Caki2 (cell line): ENCODE measurements at places on chromosomes 2 and 18.

- DNase-seq, result peak; percentile 72
These were observed 44.9 kb downstream of the TMEM37 start for GRCh38 chr2:119476301-119477112.

GRCh38 chr2:37564356-37564755 is 107.1 kb downstream of the CDC42EP3 start:
- no peak for DNase-seq

GRCh38 chr2:54559006-54559445 is 102.9 kb downstream of the SPTBN1 start:
- DNase-seq, result peak; percentile 33

- DNase-seq, result no peak
These were observed 1.2 kb downstream of the DLX1 start for GRCh38 chr2:172086241-172087206.

DNA sequence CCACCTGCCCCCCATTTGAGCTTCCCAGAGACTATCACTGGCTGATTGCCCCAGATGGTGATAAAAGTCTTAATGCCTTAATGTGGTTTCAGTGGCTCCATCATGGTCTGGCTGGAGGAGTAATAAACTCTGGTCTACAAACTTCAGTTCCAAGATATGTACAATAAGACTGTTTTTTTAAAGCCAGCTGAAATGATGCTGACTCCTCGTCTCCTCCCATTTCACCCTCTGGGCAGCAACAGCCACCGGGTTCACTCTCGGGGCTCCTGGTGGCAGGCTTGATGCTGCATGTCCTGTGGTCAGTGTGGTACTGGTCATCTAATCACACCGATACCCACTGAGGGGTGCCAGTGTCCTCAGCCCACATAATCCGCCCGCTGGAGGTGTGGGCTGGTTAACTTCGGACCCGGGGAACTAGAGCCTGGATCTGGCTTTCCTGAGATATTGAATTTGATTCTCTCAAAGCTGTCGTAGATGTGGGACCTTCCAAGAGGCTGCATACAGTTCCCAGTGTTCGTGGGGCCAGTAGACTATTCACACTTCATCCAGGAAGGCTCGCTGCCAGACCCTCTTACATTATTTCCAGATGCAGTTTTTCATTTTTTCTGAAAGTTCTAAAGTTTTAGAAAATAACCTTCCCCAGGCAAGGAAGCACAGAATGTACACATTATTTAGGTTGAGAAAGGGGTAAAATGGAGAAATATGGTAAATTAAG is 95.3 kb downstream of the GALR1 start:
- DNase-seq, result no peak

- no peak for DNase-seq
These were observed 32.6 kb downstream of the NAPG start for GRCh38 chr18:10558243-10558966.

GRCh38 chr2:239721531-239721930 is 303.6 kb downstream of the NDUFA10 start:
- DNase-seq, result no peak

- DNase-seq, result no peak
These were observed 141.3 kb downstream of the MEIS1 start for GRCh38 chr2:66576311-66576560.

DNA sequence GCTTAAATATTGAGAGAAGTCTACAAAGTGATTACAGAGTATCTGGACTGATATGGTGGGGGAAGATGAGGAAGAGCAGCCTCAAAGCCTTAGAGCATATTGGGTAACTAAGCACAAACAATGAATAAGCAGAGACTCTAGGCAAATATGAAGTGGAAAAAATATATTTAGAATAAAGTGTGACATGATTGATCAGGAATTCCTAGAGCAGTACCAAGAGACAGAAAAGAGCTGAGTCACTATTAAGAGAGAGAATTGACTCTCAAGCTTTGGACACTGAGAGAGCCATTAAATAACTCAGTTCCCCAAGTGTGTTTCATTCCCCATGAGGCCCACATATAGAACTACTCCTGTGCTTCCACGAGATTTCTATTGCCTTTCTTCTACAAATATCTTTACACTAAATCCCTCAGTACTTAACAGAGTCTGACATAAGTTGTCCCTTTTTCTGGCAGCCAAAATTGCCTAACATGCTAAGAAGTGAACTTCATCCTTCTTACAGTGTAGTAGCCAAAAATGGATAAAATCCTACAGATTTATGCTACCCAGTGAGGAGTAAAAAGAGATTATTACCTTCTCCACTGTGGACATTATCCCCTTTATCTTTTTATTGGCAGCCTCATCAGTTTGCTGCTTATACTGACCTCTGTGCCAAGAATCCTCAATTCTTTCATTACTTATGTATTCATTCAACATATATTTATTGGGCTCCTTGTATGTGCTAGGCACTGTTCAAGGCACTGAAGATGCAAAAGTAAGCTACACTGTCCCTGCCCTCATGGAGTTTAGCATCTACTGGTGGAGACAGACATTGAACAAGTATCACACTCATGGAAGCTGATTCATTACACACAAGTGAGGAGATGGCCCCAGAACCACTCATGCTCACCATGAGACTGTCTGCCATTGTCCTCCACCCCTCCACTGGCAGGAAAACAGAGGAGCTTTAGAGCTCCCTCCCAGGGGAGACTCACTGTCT is 45.4 kb downstream of the SLC40A1 start:
- DNase-seq, result no peak

DNA sequence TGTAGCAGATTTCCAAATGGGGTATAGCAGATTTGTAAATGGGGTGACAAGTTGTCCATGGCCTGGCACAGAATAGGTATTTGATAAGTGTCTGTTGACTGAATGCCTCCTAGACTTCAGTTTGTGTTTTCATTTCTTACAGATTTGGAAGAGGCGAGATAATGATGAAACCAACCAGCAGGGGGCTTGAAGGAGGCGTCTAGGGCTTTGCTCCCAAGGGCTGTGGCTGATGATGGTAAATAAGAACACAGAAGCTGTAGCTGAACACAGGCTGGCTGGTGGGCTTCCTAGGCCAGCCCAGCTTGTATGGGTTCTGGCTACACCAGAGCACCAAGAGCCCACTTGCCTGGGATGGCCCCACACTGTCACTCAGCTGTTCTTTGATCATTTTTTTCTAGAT is 19.4 kb downstream of the SFTPB start:
- DNase-seq, result no peak

- no peak for DNase-seq
These were observed 149.3 kb upstream of the PGAP1 start for GRCh38 chr2:197075754-197076337.

DNA sequence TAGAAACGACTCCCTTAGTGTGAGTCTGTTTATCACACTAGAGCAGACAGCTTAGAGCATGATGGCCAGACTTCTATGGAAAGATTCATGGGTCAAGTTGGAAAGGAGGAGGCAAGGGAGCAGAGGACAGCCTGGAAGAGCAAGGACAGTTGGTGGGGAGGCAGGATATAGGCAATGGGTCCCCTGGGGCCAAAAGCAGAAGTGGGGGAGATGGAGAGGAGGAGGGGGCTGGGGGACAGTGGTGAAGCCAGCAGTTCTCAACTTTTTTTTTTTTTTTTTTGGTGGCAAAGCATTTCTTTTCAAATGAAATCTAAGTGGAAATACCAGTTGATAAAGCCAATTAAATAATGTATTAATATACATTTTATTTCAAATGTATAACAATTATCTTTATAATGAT is 197.9 kb downstream of the HRH4 start:
- no peak for DNase-seq

DNA sequence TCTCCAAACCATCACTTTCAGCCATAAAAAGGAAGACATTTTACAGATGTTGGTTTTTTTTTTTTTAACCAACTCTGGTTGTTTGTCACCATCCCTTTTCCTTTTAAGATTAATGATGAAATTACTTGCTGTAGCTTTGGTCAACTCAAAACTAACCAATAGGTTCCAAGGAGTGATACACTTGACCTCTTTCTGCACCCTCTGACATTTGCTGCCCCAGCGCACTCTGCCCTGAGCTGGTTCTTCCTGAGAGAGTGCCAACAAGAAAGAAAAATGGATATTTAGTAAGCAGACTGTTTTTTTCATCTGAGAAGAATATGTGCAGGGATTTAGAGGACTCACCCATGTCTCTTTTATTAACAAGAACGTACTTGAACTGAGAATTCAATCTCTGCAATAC is 520.0 kb downstream of the TXNL1 start:
- DNase-seq, result no peak

DNA sequence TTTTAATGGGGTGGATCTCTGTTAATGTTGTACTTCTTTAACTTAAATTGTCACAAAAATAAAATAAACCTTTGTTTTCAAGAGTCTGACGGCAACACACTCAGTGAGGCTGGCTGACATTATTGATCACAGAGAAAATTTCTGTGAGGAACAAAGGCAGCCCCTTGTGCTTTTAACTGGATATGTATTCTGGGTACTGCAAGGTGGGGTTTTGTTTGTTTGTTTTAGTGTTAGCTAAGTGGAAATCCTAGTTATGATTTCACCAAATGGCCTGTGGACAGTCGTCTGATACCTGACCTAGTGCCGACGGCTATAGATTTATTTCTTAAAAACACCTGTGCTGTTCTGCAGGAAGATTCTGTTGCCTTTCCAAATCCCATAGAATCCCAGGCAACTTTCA is 1329.5 kb upstream of the ZEB2 start:
- no peak for DNase-seq

GRCh38 chr2:240561325-240561971 is 1.3 kb downstream of the DUSP28 start:
- DNase-seq, result no peak

DNA sequence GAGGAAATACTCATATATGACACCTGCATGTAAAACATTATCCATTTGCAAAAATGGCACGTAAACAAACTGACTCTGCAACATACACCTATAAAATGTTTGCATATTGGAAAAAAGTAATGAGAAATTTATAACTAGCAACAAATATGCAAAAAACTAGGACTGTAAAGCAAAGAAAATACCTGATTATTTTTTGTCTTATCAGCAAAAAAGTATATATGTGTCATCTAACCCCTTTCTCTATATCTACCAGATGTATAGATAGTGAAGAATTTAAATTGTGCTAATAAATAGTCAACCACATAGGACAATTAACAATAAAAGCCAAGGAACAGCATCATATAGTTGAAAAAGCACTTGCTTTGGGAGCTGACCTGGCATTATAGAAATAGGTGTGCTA is 543.8 kb downstream of the LRP1B start:
- no peak for DNase-seq

GRCh38 chr2:148926981-148927401 is 52.0 kb downstream of the KIF5C start:
- no peak for DNase-seq

GRCh38 chr2:232854082-232854481 is 16.0 kb upstream of the SNORC start:
- peak; percentile 84 for DNase-seq

GRCh38 chr18:59054496-59055287 is 85.0 kb upstream of the SEC11C start:
- DNase-seq, result no peak

DNA sequence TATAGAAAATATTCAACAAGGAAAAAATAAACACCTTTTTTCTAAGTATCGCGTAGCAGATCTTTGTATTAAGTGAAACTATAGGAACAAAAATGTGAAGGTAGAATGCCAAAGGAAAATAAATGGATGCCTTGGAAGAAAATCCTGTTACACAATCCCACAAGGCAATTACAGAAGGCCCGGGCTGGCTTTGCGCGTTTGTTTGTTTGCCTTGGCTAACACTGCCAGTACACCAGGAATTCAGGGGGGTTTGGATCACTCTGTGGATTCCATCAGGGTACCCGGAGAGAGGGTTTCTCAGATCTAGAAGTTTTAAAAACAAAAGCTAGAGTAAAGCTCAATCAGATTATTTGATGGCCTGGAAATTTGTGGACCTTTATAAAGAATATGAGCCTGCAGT is 478.3 kb downstream of the FBXO15 start:
- DNase-seq, result no peak

DNA sequence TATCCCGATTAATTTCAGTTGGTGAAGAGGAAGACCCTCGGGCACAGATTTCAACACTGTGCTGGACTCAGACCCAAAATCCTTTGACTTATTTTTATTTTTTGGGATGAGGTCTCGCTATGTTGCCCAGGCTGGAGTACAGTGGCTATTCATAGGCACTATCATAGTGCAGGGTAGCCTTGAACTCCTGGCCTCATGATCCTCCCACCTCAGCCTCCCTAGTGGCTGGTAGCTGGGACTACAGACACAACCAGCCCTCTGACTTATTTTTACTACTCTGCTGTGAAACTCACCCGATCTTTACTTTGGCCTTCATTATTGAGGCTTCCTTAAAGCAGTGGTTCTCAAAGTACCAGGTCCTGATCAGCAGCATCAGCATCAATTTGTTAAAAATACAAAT is 18.2 kb upstream of the ADAM17 start:
- no peak for DNase-seq

DNA sequence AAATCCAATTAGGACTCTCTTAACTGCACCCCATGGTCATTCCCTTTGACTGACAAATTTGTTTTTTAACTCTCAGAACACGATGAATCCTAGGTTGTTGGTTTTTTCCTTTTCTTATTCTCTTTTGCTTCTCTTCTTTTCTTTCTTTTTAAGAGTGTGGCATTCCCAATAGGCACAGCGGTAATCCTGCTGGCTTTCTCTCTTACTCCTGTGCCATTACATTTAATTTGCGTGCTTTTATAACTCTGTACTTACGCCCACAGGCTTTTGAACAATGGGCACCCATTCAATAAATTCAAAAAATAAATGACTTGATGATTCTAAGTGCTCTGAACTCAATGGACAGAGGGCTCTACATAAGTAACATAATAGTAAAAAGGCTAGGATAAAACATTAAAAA is 189.0 kb upstream of the SMAD7 start:
- DNase-seq, result no peak

- no peak for DNase-seq
These were observed 34.9 kb downstream of the FAM168B start for GRCh38 chr2:131058214-131058843.

- DNase-seq, result peak; percentile 92
These were observed 94.9 kb downstream of the KCTD1 start for GRCh38 chr18:26453386-26453901.

- no peak for DNase-seq
These were observed 38.0 kb downstream of the PPP3R1 start for GRCh38 chr2:68214381-68214780.

GRCh38 chr2:182103526-182103925 is 117.9 kb downstream of the PPP1R1C start:
- no peak for DNase-seq

GRCh38 chr2:4214444-4215205 is 511.2 kb downstream of the DCDC2C start:
- peak; percentile 43 for DNase-seq

GRCh38 chr2:238988105-238988504 is 140.2 kb downstream of the TWIST2 start:
- DNase-seq, result no peak
